ENCODE measurements at places on chromosomes 6 and 20.

DNA sequence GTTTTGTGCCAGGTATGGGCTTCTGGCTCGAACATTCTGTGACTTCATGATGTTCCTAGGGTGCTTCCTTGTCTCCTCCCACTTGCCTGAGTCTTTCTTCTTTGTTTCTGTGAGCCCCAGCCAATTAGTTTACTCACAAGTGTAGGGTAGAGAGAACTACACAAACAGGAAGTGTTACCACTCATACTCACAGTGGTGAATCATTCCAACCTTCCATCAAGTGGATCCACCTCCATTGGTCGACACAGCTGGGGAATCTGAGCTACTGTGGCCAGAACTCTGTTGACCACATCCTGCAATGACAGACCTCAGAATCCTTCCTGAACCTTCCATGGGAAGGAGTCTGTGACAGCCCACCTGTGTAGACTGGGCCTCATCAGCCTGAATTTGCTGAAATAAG is 76.8 kb downstream of the UNC5CL start:
- peak; percentile 59 for DNase-seq

- DNase-seq: peak; percentile 95
Observed at GRCh38 chr20:22411627-22412450, 172.5 kb downstream of the FOXA2 start.

DNA sequence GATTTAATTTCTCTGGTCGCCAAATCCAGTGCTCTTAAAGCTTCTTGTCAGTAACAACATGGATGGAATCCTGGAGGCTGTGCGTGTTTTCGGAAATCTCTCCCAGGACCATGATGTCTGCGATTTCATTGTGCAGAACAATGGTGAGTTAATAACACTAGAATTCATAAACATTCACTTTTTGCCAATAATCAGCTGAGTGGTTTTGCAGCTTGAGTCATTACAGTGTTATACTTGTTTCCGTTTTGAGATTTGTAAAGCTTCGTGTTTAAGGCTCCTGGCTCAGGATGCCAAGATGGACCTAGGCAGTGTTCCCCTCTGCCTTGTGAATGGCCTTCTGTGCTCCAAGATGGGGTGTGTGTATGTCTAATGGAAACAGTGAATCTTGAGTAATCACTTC is 113.8 kb downstream of the ARMC2 start:
- DNase-seq: peak; percentile 90

GRCh38 chr20:19008497-19008896 is 194.9 kb downstream of the SCP2D1 start:
- DNase-seq: no peak

DNA sequence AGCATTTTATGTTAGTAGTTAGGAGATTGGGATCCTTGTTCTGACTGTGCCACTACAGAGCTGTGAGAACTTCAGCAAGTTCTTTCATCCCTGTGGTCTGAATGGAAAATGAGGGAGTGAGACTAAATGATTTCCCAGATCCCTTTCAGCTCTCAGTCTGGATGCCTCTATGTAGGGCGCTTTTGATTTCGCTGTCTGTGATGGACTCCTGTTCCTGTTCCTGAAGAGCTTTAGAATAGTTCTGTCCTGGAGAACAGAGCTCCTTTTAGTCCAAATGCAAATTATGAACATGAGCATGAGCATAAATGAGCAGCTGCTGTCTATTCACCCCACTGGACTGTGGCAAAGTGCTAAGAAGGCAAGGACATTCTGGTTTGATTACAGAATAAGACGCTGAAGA is 61.4 kb upstream of the NT5E start:
- DNase-seq: no peak

- DNase-seq: no peak
Observed at GRCh38 chr6:13811627-13812358, 2.6 kb downstream of the MCUR1 start.

DNA sequence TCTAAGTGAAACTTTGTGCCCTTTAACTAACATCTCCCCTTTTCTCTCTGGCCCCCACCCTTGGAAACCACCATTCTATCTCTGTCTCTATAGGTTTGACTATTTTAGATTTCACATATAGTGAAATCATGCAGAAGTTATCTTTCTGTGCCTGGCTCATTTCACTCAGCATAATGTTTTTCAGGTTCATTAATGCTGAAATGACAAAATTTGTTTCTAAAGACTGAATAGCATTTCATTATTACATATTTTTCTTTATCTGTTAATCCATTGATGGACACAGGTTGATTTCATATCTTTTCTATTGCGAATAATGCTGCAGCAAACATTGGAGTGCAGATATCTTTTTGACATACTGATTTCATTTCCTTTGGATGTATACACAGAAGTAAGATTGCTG is 30.7 kb downstream of the MEI4 start:
- no peak for DNase-seq

GRCh38 chr6:149438855-149439254 is 38.8 kb downstream of the SUMO4 start:
- DNase-seq: no peak

DNA sequence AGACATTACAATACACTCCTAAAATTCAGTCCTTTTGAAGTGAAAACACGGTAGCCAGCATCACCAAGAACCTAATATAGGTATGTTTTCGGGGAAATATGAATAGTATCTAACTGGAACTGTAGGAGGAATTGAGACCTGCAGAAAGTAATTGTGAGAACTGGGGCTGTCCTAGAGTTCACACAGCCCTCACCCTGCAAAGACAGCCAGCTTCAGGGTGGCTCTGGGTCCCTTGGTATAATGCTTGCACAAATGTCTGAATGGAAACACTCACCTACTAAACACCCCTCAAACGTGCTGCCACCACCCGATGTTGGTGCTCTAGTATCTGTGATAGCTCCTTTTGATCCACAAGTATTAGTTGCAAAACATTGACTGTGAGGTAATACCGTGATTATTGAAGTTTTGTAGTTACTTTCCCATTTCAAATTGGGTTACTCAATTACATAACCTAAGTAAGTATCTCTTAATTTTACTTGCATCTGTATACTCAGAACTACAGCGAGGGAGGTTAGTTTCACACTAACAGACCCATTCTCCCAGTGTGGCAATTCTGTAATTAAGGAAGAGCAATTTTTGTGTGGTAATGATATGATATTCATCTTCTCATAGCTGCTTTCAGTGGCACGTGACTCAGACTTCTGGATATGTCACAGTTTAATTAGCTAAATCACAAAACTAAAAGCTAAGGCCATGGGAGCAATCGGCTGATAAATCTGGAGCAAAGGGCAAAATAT is 129.5 kb downstream of the INSM1 start:
- DNase-seq: no peak

DNA sequence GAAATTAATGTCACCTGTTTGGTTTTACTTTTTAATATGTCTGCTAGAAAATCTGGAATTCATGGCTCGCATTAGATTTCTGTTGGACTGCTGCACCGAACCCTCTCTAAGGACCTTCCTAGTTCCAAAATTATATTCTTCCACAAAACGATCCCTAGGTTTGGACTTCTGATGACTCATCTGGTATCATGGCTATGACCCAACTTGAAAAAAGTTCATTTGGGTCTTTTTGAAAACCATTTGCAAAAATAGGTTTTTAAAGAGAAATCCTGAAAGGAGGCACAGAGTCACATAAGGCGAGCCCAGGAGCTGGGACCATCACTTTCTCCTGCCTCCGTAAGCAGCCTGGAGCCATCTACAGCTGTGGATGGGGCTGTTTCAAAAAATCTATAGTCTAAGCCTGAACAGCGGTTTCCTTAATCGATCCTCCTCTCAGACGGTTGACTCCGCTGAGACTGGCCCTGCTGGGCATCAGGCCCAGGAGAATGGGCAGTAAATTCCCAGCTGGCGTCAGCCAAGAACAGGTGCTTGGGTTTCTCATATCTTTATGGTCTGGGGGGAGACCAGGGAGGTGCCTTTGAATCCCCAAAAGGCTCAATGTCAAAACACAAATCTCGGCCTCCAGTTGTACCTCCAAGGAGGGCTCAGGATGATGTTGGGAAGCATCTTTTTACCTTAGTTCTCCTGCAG is 44.6 kb downstream of the SLC24A3 start:
- no peak for DNase-seq

DNA sequence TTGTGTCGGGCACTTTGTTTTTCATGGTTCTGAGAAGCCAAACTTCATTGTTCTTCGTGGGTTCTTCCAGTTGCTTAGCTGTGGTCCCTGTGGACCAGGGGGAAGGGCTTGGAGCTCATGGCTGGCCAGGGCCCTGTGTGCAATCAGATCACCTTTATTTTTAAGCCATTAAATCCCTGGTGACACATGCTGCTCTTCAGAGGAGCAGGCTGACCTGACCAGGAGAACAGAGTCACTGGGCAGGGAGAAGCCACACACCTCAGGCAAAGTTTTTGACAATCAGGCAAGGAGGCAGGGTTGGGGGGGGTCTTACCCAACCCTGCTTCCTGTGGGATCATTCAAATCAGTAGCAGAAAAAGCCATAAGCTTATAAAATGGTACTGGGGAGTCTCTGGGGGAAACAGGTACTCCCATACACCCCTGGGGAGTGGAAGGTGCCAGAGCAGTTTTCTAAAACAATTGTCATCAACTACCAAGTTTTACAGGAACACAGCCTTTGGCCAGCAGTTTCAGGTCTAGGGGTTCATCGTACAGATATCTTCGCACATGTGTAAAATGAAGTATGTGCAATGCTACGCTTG is 37.0 kb upstream of the PREX1 start:
- no peak for DNase-seq

- no peak for DNase-seq
Observed at GRCh38 chr6:114176726-114177125, 166.1 kb downstream of the HS3ST5 start.

GRCh38 chr6:69775585-69775849 is 21.3 kb downstream of the LMBRD1 start:
- no peak for DNase-seq

- DNase-seq: peak; percentile 10
Observed at GRCh38 chr6:14540276-14540675, 422.7 kb downstream of the CD83 start.

DNA sequence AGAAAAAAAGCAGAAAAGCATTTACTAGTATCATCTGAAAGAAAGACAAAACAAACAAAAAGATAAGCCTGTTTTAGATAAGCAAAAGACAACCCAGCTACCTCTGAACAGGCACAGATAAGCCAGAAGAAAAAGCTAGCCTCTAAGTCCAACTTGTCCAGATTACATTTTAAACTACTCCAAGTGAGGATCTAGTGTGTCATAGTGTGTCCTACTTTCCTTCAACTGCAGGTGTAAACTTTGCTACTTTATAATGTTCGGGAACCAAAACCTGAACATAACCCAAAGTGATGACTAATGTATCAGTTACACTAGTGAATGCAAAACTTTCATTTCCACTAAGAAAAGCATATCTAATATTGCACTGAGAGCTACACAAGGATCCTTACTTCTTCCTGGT is 19.5 kb downstream of the ADNP start:
- no peak for DNase-seq

DNA sequence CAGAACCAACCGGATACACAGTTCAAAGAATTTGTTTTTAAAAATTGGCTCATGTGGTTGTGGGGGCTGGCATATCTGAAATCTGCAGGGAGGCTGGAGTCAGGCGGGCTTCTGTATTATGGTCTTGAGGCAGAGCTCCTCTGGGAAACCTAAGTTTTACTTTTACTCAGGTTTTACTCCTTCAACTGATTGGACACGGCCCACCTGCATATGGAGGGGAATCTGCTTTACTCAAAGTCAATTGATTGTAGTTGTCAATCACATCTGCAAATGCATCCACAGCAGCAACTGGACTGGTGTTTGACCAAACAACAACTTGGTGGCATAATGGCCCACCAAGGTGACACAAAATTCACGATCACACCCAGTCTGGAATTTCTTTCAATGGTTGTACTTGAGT is 103.4 kb downstream of the ERMARD start:
- DNase-seq: no peak

- DNase-seq: no peak
Observed at GRCh38 chr20:43559147-43559987, 540 bp downstream of the SGK2 start.

DNA sequence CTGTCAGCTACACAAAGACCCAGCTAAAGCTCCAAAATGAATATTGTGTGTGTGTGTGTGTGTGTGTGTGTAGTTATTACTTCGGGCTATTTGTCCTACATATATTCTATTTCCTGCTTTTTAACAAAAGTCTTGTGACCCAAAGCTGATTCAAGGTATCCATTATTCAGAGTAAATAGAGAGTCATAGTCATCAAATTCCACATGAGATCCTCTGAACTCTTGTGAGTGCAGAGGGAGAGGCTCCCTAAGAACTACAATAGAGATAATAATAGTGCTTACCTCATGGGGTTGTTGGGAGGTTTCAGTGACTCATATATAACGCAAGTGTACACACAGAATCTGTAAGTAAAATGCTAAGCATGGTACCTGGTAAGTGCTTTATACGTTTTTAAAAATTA is 95.6 kb upstream of the SHLD1 start:
- peak; percentile 97 for DNase-seq
